ENCODE measurements at places on chromosomes 2 and 18.

DNA sequence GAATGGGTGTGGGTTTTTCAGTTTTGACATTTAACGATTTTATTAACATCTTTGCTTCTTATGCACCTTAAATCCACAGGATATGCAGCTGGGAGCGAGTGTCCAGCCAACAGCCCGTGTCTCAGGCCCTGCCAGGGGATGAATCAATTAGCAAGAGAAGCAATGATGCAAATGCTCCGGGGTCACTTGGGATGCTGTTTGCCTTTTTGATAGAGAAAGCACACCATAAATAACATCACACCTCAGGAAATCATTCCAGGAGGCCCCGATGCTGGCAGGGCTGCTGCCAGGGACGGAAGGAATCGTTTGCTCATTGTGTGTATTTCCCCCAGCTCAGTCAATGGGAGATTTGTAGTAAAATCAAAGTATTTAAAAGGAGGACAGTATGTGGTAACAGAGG is 394.0 kb upstream of the HNRNPA3 start:
- no peak for DNase-seq

DNA sequence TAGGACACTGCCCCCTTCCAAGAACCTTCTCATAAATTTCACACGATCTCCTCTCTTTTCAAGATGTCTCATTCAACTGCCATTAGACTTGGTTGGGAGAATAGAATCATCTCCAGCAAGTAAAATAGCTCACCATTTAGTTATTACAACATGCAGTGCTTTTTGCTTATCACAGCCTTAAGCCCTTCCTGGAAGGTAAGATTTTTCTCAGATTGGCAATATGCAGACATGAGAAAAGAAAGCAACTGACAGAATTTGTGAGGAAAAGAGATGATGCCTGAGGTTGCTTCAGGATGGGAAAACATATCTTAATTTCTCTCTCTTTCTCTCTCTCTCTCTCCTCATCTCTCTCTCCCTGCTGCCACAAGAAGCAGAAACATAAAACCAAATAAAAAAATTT is 855.1 kb upstream of the ACVR2A start:
- no peak for DNase-seq

GRCh38 chr2:176085861-176086771 is 2.4 kb upstream of the EVX2 start:
- peak; percentile 89 for DNase-seq

DNA sequence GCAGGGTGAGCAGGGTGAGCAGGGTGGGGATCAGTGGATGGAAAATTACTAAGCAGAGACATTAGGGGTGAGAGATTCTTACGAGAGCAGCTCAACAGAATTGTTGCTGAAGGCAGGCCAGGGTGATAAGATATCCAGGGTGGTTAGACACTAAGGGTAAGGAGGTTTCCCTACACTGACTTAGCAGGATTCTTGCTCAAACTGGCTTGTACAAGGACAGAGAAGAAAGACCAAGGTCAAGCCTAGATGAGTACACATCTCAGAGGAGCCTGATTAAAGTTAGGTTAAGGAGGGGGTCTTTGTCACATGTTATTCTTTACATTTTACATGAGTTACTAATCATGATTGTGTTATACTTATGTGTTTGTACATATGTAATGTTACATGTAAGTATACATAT is 262.8 kb upstream of the FANCL start:
- no peak for DNase-seq

GRCh38 chr2:125656190-125656589 is 999.8 kb upstream of the GYPC start:
- no peak for DNase-seq

DNA sequence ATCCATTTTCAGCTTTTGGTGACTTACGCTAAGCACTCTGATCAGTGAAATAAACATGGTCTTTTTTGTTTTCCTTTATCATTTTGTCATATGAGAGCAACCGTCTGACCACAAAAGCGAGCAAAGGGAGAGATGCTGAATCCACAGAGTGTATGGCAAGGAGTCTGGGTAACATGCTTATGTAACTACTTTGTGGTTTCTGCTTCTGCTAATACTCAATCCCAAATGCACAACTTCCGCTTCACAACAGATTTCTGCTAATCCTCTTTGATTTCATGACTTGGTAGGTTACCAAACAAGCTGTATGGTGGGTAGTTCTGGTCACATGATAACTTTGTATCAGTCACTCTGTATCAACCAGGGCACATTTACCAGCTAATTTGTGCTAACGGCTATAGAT is 908.4 kb upstream of the CRIM1 start:
- DNase-seq = no peak

DNA sequence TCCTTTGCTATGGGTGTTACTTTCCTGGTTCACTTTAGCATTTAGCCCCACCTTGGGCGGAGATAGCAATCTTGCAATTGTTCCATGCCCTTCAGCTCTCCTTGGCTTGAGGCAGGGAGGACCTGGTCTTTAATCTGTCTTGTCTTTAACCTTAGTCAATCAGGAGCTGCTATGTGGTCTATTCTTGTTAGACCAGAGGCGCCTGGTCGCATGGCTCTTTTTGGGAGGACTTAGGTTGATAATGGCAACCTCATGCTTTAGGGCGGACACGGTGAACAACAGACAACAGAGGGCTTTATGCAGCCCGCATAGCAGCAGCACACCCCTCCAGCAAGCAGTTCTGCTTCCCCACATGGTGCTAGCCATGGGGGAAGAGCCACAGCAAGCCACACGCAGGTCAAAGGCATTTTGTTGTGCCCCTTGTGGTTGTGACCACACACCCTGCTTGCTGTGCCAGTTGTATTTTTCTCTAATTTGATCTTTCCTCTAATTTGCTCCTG is 17.7 kb upstream of the ZDBF2 start:
- DNase-seq = no peak

DNA sequence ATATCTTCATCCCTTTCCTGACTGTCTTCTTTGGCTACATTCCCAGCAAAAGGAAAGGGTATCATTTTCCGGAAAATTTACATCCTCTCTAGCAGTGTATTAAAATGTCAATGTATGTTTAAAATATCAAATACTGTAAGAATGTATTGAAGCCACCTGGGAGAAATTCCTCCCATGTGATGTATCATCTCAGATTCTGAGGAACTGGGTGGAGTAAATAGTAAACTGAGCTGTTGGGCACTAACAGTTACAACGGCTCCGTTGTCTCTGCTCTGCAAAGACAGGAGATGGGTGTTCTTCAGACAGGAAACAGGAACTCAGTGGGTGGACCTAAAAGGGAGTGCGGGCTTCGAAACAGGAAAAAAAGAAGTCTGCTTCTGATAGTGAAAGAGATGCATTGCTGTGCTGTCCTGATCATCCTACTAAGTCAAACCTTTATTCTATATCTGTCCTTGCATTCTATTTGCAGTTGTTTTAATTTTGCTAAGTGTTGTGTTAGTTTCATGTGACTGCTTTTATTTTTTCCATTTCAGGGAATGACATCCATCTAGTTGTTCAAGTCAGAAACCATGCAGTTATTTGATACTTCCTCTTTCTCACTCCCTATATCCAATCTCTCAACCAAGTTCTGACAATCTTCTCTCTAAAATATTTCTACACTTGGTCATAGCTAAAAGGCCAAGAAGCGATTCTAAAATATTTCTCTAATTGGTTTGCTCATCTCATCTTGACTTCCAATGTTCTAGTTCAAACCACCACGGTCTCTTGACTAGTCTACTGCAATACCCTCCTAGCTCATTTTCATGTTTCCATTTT is 19.4 kb downstream of the DOK1 start:
- DNase-seq = no peak

DNA sequence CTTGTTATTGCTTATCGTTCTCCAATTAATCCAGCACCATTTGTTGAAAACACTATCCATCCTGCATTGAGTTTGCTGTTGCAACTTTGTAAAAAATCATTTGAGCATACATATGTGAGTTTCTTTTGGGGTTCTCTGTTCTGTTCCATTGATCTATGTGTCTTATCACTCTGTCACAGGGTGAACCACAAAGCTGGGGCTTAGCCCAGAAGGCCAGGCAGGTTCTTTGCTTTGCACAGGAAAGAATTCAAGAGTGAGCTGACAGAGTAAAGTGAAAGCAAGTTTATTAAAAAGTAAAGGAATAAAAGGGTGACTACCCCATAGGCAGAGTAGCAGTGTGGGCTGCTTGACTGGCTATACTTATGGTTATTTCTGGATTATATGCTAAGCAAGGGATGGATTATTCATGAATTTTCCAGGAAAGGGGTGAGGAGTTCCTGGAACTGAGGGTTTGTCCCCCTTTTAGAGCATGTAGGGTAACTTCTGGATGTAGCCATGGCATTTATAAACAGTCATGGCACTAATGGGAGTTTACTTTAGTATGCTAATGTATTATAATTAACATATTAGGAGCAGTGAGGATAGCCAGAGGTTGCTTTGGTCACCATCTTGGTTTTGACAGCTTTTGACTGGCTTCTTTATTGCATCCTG is 46.8 kb downstream of the RNF138 start:
- DNase-seq = no peak

DNA sequence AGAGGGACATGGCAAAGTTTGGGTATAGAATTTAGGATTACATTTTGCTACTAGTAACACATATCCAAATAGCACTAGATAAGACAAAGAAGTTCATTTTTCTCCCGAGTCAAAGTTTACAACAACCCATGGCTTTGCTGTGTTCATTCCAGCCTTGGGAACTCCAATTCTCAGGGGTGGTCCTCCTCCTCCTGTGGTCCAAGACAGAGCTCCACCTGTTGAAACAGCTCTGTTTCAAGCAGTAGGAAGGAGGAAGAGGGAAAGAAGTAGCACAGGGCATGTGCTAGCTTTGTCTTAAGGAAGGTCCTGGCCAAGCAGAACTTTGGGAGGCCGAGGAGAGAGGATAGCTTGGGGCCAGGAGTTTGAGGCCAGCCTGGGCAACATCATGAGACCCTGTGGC is 113.8 kb upstream of the SIX2 start:
- DNase-seq = no peak

- no peak for DNase-seq
Measured at GRCh38 chr18:57764995-57765394, 38.1 kb downstream of the ATP8B1 start.

GRCh38 chr18:25669741-25670140 is 317.8 kb upstream of the ZNF521 start:
- DNase-seq = no peak

- no peak for DNase-seq
Measured at GRCh38 chr18:68543344-68543743, 171.6 kb downstream of the TMX3 start.

GRCh38 chr2:65605743-65606058 is 173.3 kb upstream of the SPRED2 start:
- no peak for DNase-seq

- DNase-seq = no peak
Measured at GRCh38 chr2:42819160-42819559, 26.8 kb upstream of the HAAO start.

- DNase-seq = no peak
Measured at GRCh38 chr18:7393080-7393479, 162.2 kb downstream of the LRRC30 start.

GRCh38 chr2:206212673-206213513 is 53.2 kb downstream of the EEF1B2 start:
- DNase-seq = no peak

- DNase-seq = no peak
Measured at GRCh38 chr2:158006961-158007719, 94.5 kb upstream of the UPP2 start.

DNA sequence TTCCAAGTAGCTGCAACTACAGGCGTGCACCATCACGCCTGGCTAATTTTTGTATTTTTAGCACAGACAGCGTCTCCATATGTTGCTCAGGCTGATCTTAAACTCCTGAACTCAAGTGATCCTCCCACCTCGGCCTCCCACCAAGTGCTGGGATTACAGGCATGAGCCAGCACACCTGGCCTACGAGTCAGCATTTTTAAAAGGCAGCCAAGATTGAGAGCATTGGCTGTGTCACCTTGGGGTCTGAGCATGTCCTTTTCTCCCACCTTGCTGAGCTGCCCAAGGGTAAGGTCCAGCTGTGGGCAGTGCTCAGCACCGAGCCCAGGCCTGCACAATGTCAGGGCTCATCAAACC is 142.8 kb upstream of the LMAN1 start:
- no peak for DNase-seq

- DNase-seq = no peak
Measured at GRCh38 chr18:26992926-26993325, 127.4 kb upstream of the AQP4 start.

DNA sequence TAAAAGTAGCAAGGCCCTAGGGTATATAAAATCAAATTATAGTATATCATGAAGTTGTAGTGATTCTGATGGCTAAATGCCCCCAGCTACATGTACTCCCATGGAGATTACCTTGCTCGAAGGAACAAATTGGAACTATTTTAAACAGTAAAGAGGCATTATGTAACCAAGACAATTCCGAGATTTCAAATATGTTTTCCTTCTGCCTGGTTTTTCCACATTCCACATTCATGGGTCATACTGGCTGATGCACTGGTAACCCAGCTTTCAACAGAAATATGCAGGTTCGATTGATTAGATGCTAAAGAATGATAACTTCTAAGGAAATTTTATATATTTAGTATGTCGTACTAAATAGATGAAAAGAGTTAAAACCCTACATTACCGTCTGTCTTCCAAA is 62.3 kb upstream of the MGAT4A start:
- no peak for DNase-seq

DNA sequence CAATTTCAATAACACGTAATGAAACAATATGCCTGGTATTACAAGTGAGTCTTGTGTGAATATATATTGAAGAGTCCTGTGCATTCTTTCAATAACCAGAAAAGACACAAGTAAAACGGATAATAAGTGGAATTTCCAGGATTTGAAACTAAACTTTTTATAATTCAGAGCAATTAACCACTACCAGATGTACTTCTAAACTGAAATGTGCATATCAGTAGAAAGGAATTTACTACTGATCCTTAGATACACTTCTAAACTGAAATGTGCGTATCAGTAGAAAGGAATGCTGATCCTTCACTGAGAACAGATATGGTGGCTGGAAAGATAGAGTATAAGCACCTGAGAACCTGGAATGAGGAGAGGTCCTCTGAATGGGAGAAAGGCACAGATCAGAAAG is 470.9 kb upstream of the SPHKAP start:
- DNase-seq = no peak

- no peak for DNase-seq
Measured at GRCh38 chr2:241561832-241562231, 3.3 kb downstream of the BOK start.

DNA sequence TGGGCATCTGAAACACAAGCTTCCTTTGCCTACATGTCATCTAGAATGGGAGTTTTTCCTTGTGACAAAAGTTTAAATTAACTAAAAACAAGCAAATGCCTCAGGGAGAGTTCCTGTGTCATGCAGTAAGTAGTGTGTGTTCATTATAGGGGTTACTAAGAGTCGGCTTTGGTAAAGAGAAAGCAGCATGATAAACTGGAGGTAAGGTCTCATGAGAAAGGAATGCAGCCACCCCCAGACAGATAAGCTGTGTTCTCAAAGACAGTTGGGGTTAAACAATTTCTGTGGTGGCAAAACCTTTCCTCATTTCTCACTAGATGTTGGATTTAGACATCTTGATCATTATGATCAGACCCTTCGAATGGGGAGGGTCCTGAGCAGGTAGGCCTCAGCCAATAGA is 129.7 kb downstream of the MAP4K4 start:
- DNase-seq = no peak

GRCh38 chr2:48247206-48247605 is 282.7 kb upstream of the STON1 start:
- no peak for DNase-seq
